Ecto neural progenitor cell (in vitro differentiated cells): ENCODE measurements at places on chromosomes 1 and 21.

GRCh38 chr1:247468481-247469140 is 10.7 kb upstream of the OR2B11 start:
- DNase-seq, result no peak

DNA sequence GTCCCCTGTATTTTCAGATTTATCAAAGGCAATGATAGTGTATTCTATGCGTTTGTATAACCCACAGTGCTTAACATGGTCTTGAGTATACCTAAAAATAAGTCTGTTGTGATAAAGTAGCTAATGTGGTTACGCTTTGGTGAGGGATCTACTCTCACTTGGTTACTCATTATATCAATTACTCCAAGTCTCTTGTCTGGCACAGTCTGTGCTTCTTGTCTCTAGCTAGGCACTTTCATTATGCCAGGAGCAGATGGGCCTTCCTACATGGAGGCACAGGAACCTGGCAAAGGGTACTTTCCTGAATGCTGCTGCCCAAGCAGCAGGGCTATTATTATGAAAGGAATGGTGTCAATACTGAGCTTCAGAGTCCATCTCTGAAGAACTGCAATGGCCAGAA is 4.2 kb upstream of the PTPN22 start:
- DNase-seq, result no peak

- no peak for DNase-seq
Measured at GRCh38 chr1:10760566-10761502, 35.6 kb downstream of the CASZ1 start.

GRCh38 chr1:94672934-94673333 is 131.4 kb upstream of the F3 start:
- no peak for DNase-seq

DNA sequence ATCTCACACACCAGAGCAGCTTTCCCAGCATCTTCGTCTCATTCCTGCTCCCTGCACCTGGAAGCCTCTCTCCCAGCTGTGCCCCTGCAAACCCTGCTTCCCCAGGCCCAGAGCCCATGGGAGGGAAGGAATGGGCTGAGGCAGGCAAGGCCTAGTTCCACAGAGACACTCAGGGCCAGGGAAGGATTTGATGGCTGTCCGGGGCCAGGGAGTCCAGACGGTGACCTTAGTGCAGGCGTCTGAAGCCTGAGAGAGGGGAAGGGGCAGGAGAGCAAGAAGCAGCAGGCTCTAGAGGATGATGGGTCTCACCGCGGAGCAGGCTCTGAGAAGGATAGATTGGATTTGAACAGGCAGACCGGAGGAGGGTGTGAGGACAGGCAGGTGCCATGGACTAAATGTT is 22.2 kb upstream of the TNNI1 start:
- no peak for DNase-seq

DNA sequence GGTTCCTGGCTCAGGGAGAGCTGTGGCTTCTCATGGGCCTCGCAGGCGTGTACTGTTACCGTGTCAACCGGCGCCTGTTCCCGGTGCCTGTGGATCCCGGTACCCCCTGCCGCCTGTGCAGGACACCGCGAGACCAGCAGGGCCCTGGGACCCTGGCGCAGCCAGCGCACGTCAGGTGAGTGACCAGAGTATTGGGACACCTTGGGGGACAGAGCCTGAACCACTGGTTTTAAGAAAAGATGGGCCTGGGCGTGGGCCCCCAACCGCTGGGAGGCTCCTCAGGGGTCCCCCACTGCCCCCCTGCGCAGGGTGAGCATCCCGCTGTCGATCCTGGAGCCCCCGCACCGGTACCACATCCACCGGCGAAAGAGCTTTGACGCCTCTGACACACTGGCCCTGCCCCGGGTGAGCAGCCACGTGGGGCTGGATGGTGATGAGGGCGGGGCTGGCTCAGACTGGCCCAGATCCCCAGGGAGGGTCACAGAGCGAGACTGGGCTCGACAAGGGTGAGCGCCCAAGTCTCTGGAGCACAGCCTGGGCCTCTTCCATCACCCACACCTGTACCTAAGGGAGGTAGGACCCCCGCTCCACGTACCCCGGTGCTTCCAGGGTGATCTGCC is 10.5 kb downstream of the MIIP start:
- no peak for DNase-seq

- no peak for DNase-seq
Measured at GRCh38 chr21:41663805-41664788, 102.8 kb downstream of the RIPK4 start.

DNA sequence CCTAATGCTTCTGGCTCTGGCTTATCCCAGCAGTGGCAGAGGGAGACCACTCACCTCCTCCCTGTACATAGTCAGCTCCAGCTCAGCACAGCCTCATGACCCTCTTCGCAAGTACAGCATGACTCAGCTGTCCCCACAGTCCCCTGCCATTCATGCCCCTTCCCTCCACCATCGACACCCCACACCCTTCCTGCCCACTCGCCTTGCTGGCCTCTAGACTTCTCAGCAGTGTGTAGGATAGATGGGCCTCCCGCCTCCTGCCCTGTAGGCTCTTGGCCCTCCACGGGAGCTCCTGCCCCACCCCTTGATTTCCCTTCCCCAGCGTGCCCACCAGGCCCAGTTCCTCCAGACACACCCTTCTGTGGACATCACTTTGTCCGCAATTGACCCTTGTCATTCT is 9.8 kb downstream of the NPR1 start:
- DNase-seq, result no peak

DNA sequence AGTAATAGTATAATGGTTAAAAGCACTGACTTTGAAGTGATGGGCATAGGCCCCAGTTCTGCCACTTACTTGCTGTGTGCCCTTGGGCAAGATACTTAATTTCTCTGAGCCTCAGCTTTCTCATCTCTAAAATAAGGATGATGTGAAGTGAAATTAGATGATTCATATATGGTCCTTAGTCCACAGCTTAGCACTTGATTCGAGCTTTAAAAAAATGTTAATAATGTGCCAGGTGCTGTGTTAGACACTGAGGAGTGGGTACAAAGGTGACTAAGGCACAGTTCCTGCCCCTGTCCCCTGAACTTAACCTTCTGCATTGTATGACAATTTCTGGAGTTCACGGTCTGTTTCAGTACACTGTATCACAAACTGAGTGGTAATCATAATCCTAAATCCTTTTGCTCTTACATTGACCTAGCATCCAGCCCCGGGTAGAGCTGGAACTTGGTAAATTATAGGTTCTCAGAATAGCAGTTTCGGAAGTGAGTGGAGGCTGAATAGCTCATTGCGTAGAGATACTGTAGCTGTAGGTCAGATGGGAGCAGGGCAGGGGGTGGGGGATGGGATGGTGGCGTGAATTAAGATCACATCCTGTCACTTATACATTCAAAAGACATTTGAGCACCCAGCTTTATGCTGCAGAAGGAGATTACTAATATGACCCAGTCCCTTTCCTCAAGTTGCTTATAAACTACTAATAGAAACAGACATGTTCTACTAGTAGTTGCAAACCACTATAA is 1.5 kb downstream of the ZNF691 start:
- DNase-seq, result no peak

DNA sequence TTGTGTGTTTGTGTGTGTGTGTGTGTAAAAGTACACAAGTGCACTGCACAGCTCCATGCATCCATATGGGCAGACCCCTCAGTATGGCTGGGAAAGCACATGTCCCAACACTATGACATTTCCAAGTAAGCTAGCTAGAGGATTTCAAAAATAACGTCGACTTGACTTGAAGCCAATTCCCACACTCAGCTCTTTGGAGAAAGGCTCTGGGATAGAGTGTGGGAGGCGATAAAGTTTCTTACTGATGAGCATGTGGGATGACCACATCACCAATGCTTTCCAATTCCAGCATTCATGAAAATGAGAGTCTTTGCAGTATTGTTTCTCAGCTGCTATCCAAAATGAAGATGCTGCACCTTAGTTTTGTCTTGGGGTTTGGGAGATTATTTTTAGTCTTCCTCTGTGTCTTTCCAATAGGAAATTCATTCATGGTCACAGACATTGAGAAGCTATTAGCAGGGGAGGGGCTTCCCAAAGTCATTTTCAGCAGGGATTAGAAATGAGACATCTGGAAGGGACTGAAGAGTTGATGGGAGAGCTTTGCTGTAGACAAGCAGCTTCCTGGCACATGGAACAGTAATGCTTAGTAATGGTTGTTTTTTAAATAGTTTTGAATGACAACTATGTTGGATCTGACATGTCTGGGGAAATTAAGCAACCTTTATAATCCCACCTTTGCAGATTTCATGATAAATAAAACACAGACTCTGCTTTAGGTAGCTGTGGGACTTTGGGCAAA is 143.5 kb downstream of the ASTN1 start:
- DNase-seq, result no peak

DNA sequence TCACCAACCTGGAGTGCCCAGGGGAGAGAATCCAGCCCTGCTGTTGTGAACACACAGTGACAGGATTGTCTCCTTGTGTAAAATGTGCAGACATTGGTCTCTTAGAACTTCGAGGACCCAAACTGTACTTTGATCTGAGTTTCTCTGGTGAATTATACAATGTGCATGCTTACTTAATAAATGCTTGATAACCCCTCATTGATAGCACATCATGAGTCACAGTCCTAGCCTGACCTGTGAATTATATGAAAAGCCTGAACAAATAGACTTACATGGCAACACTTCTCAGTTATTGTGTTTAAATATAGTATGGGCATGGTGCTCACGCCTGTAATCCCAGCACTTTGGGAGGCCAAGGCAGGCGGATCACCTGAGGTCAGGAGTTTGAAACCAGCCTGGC is 22.6 kb downstream of the IFNGR2 start:
- no peak for DNase-seq

DNA sequence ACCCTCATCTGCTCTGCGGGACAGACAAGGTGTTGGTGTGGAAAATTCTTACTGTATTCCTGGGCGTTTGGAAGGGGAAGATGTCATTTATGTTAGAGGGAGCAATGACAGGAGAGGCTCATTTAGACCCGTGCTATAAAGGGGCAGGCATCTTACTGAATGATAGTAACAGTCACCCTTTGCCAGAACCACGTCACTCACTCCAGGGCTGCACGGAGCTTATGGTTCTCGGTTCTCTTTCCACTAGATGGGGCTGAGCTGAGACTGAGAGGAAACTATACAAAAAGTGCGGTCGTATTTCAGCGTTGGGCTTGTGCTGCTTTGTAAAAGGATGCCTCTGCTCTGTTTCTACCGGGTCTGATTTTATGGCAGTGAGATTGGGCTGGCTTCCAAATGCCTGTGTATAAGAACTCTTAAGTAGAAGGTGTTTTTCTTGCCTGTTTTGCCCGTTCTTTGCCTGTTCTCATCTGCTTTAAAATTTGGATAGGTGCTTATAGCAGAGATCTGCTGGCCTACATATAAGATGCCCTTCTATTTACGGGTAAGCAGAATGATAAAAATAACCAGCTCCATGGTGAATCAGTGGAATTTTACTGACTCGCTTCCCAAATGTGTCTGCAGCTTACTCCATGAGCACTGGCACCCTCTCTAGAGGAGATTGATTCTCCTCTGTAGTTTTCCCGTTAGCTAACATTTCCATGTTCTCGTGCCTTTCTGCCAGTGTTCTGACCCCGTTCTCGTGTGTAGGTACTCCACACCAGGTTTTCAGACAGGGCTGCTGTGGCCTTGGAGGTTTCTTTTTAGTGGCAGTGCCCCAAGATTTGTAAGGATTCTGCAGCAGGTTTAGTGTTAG is 55.9 kb downstream of the MRPS6 start:
- DNase-seq, result peak; percentile 52

DNA sequence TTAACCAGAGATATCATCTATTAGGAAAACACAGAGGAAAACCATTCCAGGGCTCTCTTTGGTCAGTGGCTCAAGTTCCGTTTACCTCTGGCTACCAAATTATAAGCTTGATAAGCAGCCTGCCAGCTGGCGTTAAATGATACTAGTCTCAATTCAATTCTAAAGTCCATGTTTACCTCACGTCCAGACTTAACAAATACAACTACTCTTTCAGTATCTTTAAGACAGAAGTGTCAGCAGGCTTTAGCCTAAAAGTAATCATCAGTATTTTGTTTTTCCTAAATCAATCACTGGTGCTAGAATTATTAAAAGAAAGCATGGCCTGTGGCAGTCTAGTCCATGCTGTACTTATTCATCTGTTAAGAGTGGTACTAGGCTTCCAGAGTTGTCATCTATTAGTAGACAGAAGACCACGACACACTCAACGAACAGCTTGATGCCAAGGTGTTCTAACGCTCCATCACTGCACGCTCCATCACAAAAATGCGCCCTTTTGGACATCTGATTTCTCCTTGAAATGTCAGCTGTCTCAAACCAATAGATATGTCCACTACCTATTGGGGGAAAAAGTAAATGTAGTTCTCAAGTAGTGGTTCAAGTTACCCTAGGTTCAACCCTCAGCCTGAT is 1.5 kb downstream of the IVNS1ABP start:
- no peak for DNase-seq

- no peak for DNase-seq
Measured at GRCh38 chr1:246068619-246069509, 438.2 kb downstream of the SMYD3 start.

DNA sequence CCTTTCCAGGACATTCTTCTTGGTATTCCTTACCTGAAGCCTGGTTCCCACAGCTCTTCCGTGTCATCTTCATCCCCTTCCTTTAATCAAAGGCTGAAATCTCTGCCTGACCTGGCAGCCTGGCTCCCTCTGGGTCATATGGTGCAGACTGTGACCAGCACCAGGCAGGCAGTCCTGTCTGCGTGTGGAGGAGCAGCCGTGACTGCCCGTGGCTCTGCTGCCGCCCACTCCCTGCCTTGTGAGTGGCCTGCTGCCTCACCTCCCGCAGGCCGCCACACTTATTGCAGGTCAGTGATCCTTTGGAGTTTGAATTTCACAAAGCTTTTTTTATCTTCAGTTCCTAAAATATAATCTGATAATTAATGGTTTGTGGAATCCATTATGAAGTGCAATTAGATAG is 36.2 kb upstream of the EPHA8 start:
- no peak for DNase-seq

- DNase-seq, result no peak
Measured at GRCh38 chr1:27601321-27601770, 2.6 kb downstream of the AHDC1 start.

DNA sequence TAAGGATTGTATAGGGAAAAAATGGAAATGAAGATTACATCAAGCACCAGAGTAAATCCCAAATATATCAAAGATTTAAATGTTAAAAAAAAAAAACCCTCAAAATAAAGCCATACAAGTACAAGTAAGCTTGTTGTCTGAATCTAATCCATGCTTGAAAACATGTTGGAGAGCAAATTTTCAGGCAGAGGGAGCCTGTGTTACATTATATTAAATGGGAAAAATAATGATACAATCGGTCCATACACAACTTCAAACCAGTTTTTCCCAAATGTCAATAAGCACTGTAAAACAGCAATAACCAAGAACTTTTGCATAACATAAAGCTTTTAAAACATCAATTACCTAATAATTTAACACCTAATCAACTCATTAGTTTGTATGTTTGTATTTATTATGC is 949.4 kb upstream of the ADGRL4 start:
- no peak for DNase-seq
